ENCODE measurements at places on chromosomes 13 and 19.
A peak's percentile ranks its signal among the peaks of the same experiment; 100 is the strongest.

DNA sequence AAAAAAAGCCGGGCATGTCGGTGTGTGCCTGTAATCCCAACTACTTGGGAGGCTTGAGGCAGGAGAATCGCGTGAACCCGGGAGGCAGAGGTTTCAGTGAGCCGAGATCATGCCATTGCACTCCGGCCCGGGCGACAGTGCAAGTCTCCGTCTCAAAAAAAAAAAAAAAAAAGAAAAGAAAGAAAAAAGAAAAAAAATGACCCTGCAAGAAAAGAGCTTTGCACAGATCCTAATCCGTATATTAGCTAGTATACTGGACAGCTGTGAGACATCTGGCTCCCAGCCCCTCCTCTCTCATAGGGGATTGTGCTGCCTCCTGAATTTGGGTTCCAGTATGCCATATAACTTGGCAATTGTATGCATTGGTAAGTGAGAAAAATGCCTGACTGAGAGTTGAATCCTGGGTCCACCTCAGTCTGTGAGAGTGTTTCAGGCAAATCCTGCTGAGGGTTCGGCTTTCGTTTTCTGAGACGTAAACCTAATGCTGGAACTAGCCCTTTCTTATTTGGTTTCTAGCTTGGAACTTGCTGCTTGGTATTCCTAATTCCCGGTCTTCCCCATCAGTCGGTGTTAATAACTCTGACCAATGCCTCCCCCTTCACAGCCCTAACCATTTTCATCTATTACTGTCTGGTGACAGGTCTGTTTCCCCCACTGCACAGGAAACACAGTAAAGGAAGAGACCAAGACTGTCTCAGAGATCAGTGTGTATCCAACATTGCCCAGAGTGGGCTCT, 1.3 kb upstream of the AKT2 start:
- no peak for DNase-seq

- no peak for DNase-seq
Observed at GRCh38 chr13:68319384-68319783, 1089.2 kb upstream of the PCDH9 start.

- no peak for DNase-seq
Observed at GRCh38 chr13:47332149-47332548, 435.3 kb upstream of the HTR2A start.

DNA sequence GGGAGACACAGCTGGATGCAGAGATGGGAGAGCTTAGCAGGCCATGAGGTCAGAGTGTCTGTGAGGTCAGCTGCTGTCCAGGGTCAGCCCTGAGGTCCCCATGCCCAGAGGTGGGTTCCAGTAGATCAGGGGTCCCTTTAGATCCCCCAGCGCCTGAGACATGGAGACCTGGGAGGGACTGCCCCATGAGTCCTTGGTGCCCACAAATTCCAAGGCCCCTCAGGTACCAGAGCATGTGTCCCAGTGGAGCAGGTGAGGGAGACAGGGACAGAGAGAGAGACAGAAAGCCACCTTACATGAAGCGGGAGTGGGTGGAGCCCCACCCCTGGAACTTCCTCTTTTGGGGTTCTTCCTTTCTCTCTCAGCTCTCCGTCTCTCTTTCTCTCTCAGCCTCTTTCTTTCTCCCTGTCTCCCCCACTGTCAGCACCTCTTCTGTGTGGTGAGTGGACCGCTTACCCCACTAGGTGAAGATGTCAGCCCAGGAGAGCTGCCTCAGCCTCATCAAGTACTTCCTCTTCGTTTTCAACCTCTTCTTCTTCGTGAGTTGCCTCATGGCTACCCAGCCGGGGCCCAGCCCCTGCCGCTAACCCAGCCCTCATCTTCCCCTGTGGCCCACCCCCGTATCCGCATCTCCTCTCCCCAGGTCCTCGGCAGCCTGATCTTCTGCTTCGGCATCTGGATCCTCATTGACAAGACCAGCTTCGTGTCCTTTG, at the start of gene CD37:
Gene CD37, plus strand, starts transcription at position 336 of the 713 bp plus-strand sequence. Its CDS starts 135 bp downstream, at position 471.
- DNase-seq, result peak; percentile 81
